Endothelial cell of umbilical vein (primary cell): ENCODE measurements at places on chromosomes 1 and 21.

DNA sequence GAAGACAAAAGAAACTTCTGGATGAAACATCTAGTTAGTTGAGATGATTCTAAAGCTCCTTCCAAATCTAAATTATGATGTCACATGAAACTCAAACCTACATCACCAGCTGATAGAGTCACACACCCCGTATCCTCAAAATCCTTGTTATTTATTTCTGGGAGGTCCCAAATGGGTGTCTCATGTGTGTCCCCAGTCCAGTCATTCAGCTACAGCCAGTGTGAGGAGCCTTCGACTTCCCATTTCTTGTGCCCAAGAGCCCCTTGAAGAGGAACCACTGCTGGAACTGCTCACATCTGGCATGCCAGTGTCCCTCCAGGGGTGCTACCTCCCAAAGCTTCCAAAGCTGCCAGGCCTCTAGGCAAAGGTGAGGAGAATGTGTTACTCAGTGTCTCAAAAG, 32.5 kb upstream of the KCNA3 start:
- H3K27me3 ChIP-seq: no peaks in the 10 kb centered on the region
- H3K27ac ChIP-seq: no peak overlapping the region
- DNase-seq: no peak

DNA sequence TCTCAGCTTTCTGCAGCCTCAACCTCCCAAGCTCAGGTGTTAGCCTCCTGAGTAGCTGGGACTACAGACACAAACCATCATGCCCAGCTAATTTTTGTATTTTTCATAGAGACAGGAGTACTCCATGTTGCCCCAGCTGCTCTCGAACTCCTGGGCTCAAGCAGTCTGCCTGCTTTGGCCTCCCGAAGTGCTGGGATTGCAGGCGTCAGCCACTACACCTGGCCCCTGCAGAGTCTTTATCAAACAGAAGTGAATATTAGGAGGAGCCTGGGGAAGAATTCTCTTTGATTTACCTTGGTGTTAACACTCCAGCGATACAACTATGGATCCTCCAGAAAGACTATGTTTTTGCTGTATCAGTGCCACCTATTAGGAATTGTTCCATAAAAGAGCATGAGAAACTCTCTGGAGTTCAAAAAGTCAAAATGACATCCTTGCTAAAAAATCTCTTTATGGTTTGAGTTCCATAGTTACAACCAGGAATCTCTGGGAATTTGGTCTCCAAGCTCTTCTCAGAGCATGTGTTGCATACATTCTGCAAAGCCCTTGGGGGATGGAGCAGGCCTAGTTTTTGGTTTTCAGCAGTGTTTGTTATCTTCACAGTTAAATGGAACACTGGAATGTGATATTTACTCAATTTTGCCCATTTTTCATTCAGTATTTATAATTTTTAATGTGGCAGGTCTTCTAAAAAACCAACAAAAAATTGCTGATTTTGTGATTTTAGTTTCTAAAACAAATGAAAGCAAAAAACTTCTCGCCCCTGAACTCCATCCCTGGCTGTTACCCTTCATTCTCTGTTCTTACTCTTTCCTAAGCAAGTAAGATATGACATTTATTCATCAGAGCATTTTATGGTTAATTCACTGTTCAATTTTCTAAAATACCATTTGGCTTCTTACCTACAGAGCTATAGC, 77.3 kb downstream of the OLFML2B start:
- H3K36me3 ChIP-seq: peaks cover 2% of the 10 kb centered on the region
- H3K4me1 ChIP-seq: no peaks in the 10 kb centered on the region
- no peaks in the 10 kb centered on the region for H3K27me3 ChIP-seq
- DNase-seq: no peak

GRCh38 chr21:14672466-14672865, 126.4 kb upstream of the SAMSN1 start:
- no peak overlapping the region for H3K27ac ChIP-seq
- DNase-seq: no peak
- H3K36me3 ChIP-seq: no peaks in the 10 kb centered on the region
- H3K4me3 ChIP-seq: no peak overlapping the region

- no peaks in the 10 kb centered on the region for H3K27me3 ChIP-seq
- H3K36me3 ChIP-seq: no peaks in the 10 kb centered on the region
- H3K4me1 ChIP-seq: no peaks in the 10 kb centered on the region
- no peak for DNase-seq
These were observed 82.5 kb downstream of the NRIP1 start for GRCh38 chr21:14982336-14982735.

- no peaks in the 10 kb centered on the region for H3K36me3 ChIP-seq
- H3K27ac ChIP-seq: no peak overlapping the region
- DNase-seq: no peak
- no peak overlapping the region for H3K4me3 ChIP-seq
These were observed 423.6 kb upstream of the NEGR1 start for GRCh38 chr1:72705921-72706320.

DNA sequence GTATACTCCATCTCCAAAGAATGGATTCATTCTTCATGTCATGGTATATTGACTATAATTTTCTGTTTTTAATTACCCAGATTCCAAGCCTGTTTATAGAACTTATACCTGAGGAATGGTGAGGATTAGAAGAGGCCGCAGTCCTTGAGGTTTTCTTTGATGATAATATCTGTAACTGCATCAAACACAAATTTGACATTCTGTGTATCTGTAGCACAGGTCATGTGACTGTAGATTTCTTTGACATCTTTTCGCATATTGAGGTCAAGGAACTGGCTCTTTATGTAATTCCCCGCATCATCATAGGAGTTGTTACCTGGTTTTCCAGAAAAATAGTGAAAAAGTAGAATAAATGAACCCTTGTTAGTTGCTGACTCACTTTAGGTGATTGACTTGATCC, 16.2 kb downstream of the GNAT2 start:
- no peaks in the 10 kb centered on the region for H3K4me1 ChIP-seq

DNA sequence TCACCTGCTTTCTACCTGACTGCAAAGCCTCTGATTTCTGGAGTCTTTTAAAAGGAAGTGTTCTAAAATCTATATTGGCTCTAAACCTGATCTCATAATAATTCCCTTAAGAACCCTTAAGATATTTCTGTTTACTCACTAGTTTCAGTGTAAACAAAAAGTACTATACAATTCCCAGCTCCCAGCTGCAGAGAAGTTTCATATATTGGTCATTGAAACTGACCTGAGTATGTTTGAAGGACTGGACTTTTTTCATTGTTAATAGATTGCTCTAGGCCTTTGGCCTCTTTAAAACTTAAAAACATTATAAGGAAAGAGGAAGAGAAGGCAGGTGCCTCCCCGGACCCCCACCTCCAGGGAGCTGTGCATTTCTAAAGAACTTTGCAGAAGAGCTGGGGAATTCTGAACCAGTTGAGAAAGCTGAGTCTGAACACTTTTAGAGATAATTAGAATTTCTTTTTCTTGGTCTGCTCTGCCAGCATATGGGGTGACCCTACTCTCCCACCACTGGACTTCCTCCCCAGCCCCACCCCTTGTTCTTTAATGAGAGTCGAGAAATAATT, 23.7 kb downstream of the CLIC6 start:
- H3K4me3 ChIP-seq: no peak overlapping the region
- DNase-seq: no peak

- peak overlapping the region; percentile 65 for H3K27ac ChIP-seq
- no peaks in the 10 kb centered on the region for H3K27me3 ChIP-seq
- peaks cover 56% of the 10 kb centered on the region for H3K4me1 ChIP-seq
- peak; percentile 98 for DNase-seq
- H3K36me3 ChIP-seq: peaks cover 38% of the 10 kb centered on the region
These were observed 109.5 kb downstream of the ERG start for GRCh38 chr21:38388647-38389353.

GRCh38 chr1:223622132-223622842, 43.2 kb downstream of the CAPN8 start:
- DNase-seq: no peak
- no peaks in the 10 kb centered on the region for H3K4me1 ChIP-seq
- H3K36me3 ChIP-seq: no peaks in the 10 kb centered on the region
- H3K27me3 ChIP-seq: no peaks in the 10 kb centered on the region
- H3K27ac ChIP-seq: no peak overlapping the region
